NCI-H1105 (cell line): ENCODE measurements at places on chromosomes 11 and 22.

DNA sequence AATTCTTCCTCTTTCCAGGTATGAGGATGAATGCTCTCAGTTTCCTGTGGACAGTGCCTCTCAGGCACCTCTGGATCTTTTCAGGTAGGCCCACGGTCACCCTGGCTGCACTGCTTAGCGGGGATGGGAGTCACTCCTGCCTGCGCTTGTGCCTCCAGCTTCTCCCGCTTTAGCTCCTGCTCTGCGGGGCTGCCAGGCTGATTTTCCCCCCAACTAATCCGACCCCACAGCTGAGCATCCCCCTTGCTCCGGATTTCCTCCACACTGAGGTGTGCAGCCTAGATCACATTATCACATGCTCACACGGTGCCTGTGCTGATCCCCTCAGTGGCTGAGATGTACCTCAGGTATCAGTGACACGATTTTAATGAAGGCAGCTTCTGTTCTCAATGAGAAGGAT lies 879.1 kb downstream of the OPCML start:
- no peak for DNase-seq

- peak; percentile 30 for DNase-seq
These were observed at the start of gene LUZP2 for GRCh38 chr11:24496736-24497725. LUZP2 (plus strand) TSS chr11:24497053.

DNA sequence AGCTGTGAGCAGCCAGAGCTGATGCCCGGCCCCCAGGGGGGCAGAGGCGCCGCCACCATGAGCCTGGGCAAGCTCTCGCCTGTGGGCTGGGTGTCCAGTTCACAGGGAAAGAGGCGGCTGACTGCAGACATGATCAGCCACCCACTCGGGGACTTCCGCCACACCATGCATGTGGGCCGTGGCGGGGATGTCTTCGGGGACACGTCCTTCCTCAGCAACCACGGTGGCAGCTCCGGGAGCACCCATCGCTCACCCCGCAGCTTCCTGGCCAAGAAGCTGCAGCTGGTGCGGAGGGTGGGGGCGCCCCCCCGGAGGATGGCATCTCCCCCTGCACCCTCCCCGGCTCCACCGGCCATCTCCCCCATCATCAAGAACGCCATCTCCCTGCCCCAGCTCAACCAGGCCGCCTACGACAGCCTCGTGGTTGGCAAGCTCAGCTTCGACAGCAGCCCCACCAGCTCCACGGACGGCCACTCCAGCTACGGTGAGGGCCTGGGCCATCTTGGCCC lies 6.1 kb downstream of the CDC42EP1 start:
- DNase-seq, result no peak

DNA sequence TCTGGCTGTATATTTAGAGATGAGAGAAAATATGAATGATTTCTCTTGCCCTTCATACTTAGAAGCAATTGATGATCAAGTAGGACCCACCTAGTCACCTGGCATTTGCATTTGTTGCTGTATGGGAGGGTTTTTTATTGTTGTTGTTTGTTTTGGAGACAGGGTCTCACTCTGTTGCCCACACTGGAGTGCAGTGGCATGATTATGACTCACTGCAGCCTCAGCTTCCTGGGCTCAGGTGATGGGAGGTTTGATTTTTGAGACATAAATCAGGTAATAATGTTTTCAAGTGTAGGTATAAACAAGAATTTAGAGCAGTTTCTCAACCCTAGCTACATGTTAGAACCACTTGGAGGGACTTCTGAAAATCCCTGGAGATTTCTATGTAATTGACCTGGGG lies 63.0 kb downstream of the TNRC6B start:
- no peak for DNase-seq

- DNase-seq, result peak; percentile 13
These were observed 30.5 kb downstream of the ARAP1 start for GRCh38 chr11:72721689-72722049.

GRCh38 chr22:44464000-44464399 lies 34.0 kb downstream of the RTL6 start:
- DNase-seq, result no peak

DNA sequence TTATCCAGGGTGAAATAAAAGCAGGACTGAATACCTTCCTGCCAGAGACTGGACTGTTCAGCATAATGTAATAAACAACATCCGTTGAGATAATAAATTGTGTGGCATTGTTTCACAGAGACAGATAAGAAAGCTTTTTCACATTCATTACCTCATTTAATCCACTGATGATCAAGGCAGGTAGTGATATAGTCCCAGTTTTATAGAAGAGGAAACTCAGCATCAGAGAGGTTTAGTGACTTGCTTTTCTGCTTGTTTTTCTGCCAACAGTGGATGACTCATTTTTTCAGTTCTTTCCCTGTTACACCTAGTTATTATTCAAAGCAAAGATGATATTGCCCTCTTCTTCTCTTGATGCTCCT lies 4.0 kb downstream of the MYO18B start:
- DNase-seq, result no peak

DNA sequence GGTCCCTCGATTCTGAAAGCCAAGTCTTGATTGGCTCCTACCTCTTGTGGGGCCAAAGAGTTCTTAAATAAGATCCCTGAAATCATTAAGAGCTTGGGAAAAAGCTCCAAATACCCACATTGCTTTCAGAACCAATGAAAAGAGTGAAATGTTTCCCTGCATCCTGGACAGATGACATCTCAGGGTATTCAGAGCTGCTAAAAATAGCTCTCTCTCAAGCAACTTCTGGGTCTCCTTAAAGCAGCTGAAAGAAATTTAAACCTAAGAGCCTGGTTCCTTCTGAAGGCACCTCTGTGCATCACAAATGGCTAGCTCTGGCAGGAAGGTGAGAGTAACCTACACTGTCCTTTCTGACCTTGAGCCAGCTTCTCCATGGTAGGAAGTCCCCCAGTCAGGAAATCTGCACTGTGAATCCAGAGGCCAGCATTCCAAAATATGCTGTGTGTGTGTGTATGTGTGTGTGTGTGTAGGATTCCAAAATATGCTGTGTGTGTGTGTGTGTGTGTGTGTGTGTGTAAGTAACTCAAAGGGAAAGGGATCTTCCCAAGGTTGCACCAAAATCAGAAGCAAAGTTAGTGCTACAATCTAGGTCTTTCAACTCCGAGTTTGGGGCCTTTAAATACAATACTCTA lies 50.1 kb downstream of the RELT start:
- DNase-seq, result no peak

GRCh38 chr11:57667736-57668433 lies at the start of gene ZDHHC5:
ZDHHC5 (plus strand) TSS chr11:57668114; CDS start chr11:57673091, 4,977 bp downstream.
- DNase-seq, result peak; percentile 97

- no peak for DNase-seq
These were observed 99.3 kb downstream of the RASSF10 start for GRCh38 chr11:13108416-13108815.
